ENCODE measurements at places on chromosomes 1 and 21.

DNA sequence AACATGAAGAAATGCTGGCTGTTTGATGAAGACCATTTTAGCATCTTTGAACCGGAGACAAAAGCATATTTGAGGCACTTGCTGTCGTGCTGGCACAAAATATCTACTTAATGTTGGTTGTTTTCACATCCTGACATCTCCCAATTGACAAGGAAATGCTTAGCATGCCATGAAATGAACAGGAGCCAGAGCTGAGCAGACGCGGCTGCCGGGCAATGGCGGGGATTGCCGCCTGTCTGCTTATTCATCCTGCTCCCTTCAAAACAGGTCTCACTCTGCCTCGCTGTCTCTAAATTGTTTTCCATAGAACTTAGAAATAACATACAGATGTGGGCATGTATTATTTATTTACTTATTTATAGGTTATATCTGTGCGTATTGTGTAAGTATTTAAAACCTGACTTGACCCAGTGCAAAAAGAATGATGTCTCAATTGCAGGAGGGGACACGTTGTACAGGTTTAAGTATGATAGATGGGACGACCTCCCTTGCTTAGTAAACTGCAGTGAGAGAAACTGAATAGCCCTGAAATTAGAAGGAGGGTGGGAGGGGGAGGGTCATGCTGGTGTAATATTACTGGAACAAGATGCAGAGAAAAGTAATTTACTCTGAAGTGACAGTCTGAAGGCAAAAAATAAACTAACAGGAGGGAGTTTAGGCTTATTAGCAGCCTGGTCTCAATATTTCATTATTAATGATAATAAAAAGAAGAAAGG is 590.4 kb upstream of the PLXNA2 start:
- DNase-seq, result no peak

GRCh38 chr1:156474966-156475365 is 25.6 kb downstream of the MEF2D start:
- no peak for DNase-seq

- DNase-seq, result no peak
These were observed 62.9 kb downstream of the SEC16B start for GRCh38 chr1:177907000-177907399.

- no peak for DNase-seq
These were observed 5.5 kb upstream of the FOXO6 start for GRCh38 chr1:41355761-41356160.

- DNase-seq, result no peak
These were observed 3.2 kb downstream of the USP25 start for GRCh38 chr21:15732996-15733329.

- DNase-seq, result no peak
These were observed 223.0 kb downstream of the PBX1 start for GRCh38 chr1:164781972-164782371.

DNA sequence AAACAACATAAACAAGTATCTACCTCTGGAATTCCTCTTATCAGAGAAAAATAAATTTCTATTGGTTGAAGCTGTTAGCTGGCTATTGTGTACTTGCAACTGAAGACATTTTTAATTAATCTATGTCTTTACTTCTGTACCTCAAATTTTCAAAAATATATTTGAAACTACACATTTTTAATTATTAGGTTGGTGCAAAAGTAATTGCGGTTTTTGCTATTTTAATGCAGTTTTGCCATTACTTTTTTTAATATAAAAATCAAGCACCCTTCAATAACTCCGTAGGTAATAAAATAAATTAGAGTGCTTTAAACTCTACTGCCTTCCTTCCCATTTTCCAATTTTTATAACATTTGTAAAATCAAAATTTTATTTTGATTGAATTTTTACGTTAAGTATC is 262.1 kb upstream of the DUSP10 start:
- no peak for DNase-seq
